ENCODE measurements at places on chromosomes 4 and X.

- no peak for DNase-seq
These were observed 975.9 kb downstream of the STIM2 start for GRCh38 chr4:27836523-27836922.

GRCh38 chr4:153038623-153039311 is 102.6 kb downstream of the FHDC1 start:
- DNase-seq = no peak

GRCh38 chr4:52410971-52411370 is 248.1 kb downstream of the USP46 start:
- no peak for DNase-seq

DNA sequence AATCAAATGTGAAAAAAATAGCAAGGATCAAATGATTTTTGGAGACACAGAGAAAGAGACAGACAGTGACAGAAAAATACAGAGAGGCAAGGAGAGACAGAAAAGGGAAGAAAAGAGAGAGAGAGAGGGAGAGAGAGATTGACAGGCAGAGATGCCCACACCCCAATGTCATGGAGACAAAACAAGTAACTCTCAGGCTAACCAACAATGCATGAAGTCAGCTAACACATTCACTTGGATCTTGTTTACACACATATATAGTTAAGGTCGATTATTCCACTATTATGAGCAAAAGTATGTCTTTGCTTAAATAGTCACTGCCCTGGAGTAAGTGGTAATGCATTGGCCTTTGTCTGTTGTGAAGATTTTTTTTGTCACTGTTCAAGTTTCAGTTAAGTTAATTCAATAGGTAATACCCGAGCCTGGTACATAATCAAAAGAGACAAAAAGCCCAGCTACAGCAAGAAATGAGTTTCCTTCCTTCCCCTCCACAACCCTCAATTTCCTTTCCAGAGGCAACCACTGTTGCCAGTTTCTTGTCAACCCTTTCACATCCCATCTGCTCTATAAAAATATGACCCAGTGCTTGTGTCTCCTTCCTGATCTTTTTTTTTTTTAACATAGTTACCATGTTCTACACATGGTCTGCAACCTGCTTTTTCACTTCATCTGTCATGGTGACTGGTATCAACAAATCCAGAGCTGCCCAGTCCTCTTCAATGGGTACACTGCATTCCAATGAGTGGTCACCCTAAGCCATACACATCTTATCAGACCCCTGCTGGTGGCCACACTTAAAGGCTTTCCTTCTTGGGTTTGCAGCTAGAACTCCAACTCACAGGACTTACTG is 52.1 kb downstream of the PROM1 start:
- DNase-seq = no peak

- DNase-seq = no peak
These were observed 2519.6 kb downstream of the ARAP2 start for GRCh38 chr4:33724685-33725084.

DNA sequence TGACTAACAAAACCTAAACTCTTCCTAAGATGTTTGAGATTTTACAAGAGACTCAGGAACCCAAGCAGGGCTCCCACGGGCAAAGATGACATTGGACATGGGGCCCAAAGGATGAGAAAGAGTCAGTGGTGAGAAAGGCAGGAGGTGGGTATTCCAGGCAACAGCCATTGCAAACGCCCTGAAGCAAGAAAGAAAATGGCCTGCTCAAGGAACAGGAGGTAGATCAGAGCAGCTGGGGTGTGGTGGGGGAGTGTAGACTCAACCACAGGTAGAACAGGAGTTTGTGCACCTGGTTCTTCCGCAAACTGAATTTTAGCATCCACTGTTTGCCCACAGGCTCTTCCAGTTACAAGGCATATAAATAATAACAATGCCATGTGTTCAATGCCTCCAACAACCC is 3.3 kb downstream of the PPP2R2C start:
- DNase-seq = no peak

- no peak for DNase-seq
These were observed 485 bp downstream of the AADAT start for GRCh38 chr4:170089274-170089667.

DNA sequence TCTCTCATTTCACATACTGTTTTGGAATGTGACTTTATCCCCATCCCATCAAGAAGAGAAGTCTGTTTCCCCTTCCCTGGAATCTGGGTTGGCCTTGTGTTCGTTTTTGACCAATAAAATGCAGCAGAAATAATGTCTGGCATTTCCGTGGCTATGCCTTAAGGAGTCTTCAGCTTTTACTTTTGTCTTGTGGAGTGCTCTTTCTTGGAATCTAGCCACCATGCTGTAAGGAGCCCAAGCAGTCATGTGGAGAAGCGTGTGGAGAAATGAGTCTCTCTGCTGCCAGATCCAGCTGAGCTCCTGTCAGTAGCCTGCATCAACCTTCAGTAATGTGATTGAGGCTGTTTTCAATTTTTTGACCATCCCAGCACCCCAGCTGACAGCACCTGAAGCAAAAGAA is 84.4 kb upstream of the ARMCX2 start:
- no peak for DNase-seq

- no peak for DNase-seq
These were observed 44.9 kb downstream of the GUCY1A1 start for GRCh38 chr4:155711556-155711955.

- no peak for DNase-seq
These were observed 198.3 kb downstream of the ARAP2 start for GRCh38 chr4:36046026-36046425.

DNA sequence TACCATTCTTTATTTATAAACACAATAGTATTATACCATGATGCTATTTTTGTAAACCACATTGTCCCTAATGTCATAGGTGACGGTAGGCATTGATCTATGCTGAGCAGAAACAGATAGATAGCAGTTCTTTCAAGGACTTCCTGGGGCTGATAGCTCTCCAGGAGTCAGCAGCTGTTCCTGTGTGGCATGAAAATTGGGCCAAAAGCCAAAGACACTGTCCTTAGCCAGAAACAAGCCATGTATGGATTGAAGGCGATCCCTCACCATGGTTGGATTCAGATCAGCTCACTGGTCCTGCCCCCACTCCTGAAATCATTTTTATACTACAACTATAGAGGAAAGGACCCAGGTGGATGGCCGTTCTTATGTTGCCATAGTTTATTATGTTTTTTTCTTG is 53.6 kb downstream of the DDX60 start:
- DNase-seq = no peak

GRCh38 chr4:21697583-21697982 is 251.0 kb downstream of the KCNIP4 start:
- no peak for DNase-seq

- DNase-seq = no peak
These were observed 70.9 kb upstream of the CBR4 start for GRCh38 chr4:169080981-169081380.

DNA sequence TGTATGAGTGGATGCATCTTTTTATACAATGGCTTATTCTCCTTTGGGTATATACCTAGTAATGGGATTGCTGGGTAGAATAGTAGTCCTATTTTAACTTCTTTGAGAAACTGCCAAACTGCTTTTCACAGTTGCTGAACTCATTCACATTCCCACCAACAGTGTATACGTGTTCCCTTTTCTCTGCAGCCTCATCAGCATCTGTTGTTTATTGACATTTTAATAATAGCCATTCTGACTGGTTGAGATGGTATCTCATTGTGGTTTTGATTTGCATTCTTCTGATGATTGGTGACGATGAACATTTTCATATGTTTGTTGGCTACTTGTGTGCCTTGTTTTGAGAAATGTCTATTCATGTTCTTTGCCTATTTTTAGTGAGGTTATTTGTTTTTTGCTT is 687.0 kb upstream of the EPHA5 start:
- no peak for DNase-seq

- DNase-seq = no peak
These were observed 11.3 kb downstream of the HMX1 start for GRCh38 chr4:8860096-8860891.

DNA sequence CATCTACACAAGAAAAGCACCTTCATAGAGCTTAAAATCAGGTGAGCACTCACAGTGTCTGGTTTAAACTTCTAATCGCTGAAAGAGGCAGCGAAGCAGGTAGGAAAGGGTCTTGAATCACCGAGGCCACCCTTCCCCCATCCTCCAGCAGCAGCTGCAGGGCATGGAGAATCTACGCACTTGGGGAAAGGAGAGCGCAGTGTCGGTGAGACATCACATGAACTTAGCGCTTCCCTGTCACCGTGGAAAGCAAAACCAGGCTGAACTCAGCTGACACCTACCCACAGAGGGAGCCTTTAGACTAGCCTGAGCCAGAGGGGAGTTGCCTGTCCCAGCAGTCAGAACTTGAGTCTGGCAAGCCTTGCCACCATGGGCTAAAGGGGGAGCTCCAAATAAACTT is 197.2 kb upstream of the ZFP42 start:
- DNase-seq = no peak

DNA sequence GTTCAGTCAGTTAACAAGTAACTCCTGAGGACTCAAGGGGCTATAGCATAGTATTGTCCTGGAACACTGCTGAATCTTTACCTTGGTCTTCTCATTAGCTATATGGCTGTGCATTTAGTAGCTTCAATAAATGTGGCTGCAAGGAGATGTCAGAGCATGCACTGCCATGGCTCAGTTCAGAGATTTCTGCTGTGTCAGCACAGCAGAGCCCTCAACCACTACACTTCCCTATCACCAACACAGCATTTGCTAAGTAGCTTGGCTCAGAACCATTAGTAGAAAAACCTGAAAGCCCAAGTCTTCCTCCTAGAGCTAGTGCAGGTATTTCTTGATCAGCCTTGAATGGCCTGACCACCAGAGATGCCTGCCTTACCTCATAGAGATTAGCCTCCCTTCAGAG is 466.0 kb downstream of the IDS start:
- no peak for DNase-seq

- no peak for DNase-seq
These were observed 144.3 kb downstream of the RTL3 start for GRCh38 chrX:78514852-78515251.

- no peak for DNase-seq
These were observed 45.1 kb downstream of the SUPT20HL2 start for GRCh38 chrX:24268786-24269185.

DNA sequence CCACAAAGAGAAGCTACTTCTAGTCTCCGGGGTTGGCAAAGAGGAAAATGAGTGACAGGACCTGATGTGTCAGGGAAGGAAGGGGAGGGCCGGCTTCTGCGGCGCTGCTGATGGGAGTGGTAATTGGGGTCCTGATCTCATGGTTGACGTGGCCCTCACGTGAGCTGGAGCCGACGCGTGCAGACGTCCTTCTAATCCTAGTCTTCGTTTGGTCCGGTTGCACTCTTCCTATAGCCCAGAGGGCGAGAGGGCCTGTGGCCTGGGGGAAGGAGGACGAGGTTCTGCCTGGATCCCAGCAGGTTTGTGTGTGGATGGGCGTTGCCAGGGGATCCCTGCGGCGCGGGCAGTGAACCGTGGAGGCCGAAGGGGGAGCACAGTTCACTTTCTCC is at the start of gene ARMCX1:
Gene ARMCX1 (plus strand): TSS at position 186 of the 389 bp plus-strand sequence. CDS start 2,384 bp downstream, outside the sequence.
- DNase-seq = no peak

GRCh38 chr4:44872246-44872645 is 145.9 kb upstream of the GNPDA2 start:
- DNase-seq = no peak

GRCh38 chr4:71992571-71993312 is 39.1 kb upstream of the NPFFR2 start:
- DNase-seq = no peak

- DNase-seq = no peak
These were observed 61.6 kb upstream of the MTMR8 start for GRCh38 chrX:64456828-64457227.

Measured in stimulated activated CD4-positive, alpha-beta T cell treated with anti-CD3 and anti-CD28 coated beads, TNF-alpha, amount 100 ng/mL, for 24 hours (primary cell).